Stromal cell of bone marrow (primary cell): ENCODE measurements at places on chromosomes 3 and 15.
A peak's percentile ranks its signal among the peaks of the same experiment; 100 is the strongest.

GRCh38 chr3:45965653-45966052, 22.4 kb downstream of the CXCR6 start:
- DNase-seq, result no peak

- no peak for DNase-seq
Measured at GRCh38 chr3:123419181-123419849, 29.6 kb downstream of the ADCY5 start.

DNA sequence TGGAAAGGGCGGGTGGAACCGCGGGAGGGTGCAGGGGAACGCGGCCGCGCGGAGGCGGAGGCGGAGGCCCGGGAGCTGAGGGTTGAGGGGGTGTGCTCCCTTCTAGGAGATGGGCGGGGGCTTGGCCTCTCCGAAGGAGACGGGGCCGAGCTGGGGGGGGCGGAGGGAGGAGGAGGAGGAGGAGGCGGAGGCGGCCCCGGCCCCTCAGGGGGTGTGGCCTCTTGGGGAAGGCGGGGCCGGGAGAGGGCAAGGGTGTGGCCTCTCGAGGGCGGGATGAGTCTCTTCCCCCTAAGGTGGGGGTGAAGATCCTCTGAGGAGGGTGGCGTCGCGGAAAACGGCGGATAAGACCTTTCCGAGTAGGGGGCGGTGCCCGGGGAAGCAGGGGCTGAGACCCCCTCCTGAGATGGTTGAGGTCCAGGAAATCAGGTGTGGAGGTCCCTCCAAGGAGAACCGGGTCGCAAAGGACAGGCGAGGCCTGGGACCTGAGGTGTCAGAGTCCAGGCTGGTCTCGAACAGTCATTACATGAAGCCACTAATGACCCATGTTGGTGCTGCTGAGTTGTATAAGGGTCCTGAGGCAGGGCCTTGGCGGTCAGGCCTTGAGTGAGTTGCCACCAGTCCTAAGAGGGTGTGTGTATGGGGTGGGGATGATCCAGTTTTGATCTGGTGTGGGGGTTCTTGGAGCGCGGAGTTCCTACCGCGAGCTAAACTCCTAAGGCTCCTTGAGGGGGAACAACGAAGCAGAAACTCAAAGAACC, 759 bp downstream of the WDR6 start:
- peak; percentile 84 for DNase-seq

DNA sequence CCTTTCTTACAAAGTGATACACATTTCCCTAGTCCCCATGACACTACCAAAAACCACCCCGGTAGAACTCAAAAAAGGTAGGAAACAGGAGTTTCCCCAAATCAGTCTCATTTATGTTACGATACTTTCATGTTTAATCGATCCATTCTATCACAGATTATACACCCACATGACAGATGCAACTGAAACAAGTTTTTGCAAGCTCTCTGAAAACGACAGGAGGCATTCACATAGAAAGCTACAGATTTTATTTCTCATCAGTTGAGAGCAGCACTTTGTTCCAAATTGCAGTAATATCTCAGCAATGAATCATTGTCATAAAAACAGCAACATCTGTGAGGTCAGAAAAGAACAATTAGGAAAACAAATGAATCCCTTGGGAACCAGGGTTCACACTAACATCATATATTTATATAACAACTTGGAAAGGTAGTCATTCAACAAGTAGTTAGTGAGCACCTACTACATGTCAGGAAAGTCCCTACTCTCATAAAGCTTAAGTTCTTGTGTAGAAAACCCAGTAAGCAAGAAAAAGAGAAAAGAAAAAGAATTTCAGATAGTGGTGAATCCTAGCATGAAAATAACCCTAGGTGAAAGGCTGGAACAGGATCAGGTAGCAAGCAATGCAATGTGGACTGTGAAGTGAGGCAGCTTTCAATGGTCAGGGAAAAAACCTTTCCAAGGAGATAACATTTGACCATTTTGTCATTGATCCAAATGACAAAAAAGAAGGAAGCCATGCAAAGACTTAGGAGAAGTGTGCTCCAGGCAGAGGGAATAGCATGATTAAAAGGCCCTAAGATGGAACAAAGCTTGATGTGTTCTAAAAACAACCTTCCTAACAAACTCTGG, 8.3 kb downstream of the PLD1 start:
- DNase-seq, result peak; percentile 82

- no peak for DNase-seq
Measured at GRCh38 chr3:136645915-136646314, 106.3 kb downstream of the STAG1 start.

- DNase-seq, result no peak
Measured at GRCh38 chr15:33021806-33022389, 172.6 kb downstream of the FMN1 start.

DNA sequence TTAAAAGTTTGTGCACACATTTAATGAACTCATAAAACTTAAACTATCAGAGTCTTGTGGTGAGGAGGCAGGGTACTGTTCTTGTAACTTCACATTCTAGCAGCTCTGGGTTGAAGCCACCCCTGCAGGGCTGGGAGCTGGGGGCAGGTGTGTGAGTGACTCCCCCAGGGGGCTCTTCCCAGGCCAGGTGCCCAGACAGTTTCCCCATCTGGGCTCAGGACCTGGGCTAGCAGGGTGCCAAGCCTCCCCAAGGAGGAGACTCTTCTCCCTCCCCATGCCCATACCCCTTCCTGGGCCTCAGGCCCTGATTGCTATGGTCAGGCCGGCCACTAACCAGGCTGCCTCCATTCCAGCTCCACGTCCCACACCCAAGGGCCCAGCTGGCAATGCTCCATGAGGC, 22.0 kb upstream of the CHCHD6 start:
- no peak for DNase-seq
